ENCODE measurements at places on chromosomes 7 and 10.

DNA sequence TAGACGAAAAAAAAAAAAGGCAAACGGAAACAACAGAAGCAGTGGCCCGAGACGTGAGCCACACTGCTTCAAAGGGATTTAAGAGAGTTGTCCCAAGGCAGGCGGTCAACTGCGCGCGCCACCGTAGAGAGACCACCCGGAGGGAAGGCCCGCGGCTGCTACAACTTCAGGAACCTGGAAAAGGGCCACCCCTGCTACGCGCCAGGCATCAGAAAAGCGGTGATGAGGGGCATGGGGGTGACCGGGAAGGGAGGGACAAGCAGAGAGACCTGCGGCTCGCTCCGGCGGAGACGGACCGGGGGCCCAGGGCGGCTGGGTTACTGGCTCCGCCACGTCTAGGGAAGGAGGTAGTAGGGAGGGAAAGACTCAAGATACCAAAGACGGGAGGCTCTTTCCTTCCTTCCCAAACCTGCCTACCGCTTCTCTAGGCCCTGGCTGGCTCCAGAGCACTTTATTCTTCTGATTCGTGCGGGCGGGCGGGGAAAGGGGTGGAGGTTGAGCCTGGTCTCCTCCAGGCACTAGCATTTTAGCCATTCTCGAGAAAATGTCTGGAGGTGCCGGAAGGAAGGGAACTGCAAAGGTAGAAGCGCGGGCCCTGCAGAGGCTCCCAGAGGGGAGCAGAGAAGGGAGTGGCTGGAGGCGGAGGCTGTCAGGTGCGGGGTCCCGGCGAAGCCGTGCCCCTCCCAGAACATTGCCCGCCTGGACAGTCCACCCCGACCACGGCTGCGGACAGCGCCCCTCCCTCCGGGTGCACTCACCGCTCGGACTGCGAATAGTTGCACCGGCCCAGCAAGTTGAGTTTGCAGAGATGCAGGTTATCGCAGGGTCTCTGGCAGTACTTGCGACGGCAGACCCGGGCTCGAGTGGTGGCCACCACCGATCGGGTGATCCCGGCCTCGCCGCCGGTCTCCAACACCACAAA, 993 bp downstream of the ZC3HAV1 start:
- DNase-seq, result no peak

DNA sequence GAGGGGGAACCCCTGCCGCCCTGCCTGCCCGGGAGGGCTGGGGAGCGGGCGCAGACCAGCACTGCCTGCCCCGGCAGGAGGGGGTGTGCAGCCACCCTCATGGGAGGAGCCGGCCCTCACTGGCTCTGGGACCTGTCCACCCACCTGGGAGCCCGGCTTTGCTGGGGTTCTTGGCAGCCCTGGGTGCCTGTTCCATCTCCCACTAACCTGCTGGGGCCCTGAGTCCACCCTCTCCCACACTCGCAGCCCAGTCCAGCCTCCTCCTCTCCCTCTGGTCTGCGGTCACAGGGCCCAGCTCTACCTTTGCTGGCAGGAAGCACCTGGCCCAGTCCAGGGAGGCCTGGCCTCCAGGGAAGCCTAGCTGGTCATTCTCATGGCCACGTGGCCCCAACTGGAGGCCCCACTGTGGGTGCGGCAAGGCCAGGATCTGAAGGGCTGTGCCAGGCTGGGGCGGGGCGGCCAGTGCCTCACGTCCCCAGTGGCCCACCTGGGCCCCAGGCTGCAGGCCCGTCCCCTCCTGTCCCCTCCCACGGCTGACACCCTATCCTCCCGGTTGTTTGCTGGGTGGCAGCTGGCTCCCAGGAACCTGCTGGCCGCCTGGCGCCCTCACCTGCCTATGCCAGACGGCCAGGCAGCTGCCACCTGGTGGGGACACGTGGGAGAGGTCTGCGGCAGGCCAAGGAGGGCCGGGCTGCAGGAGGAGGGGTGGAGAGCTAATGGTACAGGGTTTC, at the start of gene TMEM184A:
TSS of gene TMEM184A (minus strand) at position 393 of the 731 bp plus-strand sequence. CDS start 721 bp downstream, outside the sequence.
- peak; percentile 70 for DNase-seq

- DNase-seq, result no peak
These were observed 18.5 kb downstream of the BMS1 start for GRCh38 chr10:42801135-42801534.

- DNase-seq, result no peak
These were observed 58.6 kb upstream of the EFCAB10 start for GRCh38 chr7:105639667-105640493.

DNA sequence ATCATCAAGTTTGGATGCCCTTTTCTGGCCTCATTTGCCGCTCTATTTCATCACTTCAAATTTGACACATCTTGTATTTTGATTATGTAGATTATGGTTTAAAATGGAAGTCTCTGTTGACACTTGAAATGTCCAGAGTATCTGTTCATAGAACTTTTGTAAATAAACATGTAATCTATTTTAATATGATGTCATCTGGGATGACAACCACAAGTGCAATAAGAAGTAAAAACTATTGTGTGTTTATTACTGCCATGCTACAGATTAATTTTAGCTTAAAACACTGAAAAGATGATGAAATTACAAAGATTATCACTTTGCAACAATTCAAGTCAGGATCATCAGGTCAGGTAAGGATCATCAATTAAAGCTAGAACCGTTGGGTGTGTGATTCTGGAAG, 30.0 kb downstream of the CYP2C8 start:
- DNase-seq, result no peak

GRCh38 chr7:87152897-87153641, 816 bp downstream of the DMTF1 start:
- peak; percentile 14 for DNase-seq

- no peak for DNase-seq
These were observed 182.6 kb downstream of the TCF7L2 start for GRCh38 chr10:113132591-113133121.

DNA sequence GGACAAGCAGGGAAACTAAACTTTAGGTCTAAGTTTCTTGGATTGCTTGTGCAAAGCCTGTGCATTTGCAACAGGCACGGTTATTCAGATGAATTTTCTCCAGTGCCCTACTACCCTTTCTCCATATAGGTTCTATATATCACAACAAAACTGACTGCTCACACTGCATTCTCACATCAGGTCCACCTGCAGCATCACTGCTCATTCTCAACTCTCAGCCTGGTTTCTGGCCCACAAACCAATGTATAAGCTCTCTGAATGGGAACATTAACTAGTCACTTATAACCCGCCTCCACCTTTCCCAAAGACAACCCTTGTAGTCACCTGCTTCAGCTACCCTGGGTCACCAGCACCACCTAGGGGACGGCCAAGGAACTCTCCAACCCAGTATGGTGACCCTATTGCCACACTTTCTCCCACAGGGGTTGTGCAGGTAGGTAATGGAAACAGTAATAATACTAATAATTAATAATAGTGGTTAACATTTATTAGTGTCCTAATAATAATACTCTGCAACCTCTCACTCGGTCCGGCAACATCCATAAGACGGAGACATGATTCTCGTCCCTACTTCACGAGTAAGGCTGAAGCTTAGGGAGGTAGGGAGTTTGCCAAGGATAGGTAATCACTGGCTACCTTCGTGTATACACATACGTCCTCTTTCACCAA, 97.3 kb downstream of the CLEC2L start:
- DNase-seq, result peak; percentile 33

GRCh38 chr10:77550378-77550777, 87.2 kb downstream of the KCNMA1 start:
- no peak for DNase-seq

DNA sequence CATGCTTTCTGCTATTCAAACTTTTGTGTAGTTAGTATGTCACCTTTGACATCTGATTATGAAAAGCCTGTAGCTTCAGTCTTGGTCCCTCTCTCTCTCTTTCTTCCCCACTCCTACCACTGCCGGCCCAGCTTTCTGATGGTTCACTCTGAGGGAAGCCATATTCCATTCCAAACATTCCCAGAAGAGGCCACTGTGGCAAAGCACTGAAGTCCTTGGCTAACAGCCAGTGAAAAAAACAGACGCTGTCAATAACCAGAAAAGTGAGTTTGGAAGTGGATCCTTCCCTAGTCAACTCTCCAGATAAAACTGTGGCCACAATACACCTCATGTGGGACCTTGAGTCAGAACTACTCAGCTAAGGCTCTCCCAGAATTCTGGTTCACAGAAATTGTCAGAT, 950.7 kb upstream of the PHF14 start:
- DNase-seq, result no peak

DNA sequence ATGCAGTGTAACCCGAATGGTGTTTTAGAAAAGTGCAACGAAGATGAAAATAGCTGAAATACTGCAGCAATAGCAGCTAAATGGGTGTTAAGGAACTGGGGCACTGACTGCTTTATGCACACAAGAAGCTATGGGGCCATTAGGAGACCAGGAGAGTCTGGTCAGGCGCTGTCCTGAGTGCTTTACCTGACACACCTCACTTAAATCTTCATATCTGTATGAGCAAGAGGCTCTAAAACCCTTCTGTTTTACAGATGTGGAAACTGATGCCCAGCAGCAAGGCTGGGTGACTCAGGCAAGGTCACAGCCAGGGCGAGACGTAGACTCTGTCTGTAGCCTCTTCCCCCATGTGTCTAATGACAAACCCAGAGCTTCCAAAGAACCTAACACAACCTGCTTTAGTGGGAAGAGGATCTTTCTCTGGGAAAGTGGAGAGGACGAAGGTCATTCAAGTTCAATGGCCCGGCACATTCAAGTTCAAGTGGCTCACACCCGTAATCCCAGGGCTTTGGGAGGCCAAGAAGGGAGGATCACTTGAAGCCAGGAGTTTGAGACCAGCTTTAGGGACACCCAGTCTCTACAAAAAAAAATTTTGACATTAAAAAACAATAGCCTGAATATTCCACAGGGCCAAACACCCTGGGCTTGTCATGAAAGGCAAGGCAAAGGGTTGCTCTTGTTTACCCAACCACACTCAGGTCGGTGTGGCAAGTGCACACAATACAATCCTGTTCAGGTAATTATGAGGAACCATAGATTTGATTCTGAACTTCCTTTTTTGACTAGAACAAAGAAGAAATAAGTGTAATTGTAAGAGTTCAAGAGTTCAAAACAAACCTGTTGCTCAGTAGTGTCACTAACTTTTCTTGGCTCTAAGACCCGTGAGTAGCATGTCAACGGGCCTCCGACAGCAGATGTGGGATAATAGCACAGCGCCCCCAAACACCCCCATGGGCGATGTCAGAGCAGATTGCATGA, 53.7 kb upstream of the KLF6 start:
- DNase-seq, result no peak

- DNase-seq, result no peak
These were observed 143.2 kb upstream of the C7orf33 start for GRCh38 chr7:148447221-148447849.

DNA sequence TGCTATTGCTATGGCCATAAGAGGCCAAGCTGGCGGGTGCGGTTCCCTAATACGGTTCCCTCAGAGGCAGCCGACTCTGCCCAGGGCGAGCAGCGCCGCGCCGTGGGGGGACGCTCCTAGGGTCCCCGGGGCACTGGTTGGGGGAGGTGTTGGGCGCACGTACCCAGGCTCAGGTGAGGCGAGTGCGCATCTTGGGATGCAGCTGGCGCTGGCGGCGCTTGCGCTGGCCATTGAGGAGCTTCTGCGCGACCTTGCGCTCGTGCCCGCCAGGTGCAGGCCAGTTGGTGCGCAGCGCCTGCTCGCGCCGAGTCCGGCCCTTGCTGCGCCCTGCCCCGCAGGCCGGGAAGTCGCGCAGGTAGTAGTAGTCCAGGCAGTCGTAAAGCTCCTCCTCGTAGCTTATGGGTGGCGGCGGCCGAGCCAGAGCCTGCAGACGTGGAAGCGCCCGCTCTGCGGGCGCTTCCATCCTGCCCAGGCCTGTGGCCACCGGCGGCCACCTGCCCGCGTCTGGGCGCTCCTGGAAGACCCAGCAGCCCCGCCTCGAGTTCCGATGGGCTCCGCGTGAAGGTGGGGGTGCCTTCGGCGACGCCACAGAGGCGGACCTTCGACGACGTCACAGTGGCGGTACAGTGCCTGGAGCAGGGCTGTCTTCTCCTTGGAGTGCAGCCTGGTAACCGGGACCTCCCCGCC, at the start of gene NUPR2:
TSS of gene NUPR2 (minus strand) at position 566 of the 687 bp plus-strand sequence. CDS start at position 463, 103 bp downstream.
- no peak for DNase-seq

GRCh38 chr7:68730964-68731363, 867.3 kb upstream of the AUTS2 start:
- DNase-seq, result no peak

DNA sequence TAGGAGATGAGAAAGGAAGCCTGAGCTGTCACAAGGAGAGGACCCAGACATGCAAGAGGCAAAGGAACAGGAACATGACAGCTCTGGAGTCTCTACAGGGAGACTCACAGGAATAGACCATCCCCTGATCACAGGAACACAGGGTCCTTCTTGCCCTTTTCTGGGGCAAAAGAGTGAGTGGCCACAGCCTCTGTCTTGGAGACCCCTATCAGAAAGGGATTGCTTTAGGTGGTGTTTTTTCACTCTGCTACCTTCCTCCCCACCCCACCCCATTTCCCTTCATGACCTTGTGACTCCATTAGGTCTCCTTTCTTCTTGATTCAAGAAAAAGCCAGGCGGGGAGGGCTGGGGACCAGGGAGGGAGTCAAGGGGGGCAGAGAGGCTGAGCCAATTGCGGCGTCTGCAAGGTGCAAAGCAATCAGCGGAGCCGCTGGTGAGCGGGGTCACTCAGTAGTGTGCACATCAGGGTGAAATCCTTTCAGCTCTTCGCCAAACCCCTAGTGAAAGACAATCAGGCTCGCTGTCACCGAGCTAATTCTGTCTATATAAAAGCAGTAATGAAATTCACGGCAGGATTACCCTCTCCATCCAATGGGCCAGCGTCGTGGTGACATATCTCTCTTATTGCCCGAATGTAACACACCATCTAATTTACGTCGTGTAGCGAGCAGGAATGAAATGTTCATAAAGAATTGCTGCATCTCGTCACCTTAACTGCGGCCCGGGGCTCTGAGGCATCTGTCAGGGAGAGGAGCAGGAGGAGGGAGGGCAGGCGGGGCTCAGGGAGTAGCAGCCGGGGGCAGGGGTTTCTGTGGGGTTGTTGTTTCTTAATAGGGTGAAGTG, 31.5 kb upstream of the BTRC start:
- DNase-seq, result no peak

- DNase-seq, result peak; percentile 38
These were observed 27.3 kb upstream of the IFRD1 start for GRCh38 chr7:112422842-112423496.

DNA sequence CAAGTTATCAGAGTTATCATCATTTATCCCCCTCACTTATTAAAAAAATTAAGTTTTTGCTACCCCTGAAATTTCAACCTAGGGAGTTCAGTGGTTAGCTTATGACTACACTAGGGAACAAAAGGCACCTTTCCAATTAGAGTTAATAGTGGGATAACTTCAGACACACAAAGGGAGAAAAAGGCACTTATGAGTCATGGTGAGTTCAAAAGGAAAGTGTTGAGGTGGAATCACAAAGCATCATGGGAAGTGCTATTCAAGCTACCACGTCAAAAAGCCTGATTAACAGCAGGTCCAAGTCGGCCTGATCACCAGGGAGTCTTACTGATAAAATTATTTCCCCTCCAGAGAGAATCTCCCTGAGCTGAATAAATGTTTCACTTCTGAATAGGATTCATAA, 165.7 kb downstream of the C7orf25 start:
- DNase-seq, result no peak

Data from NCI-H1694 treated with DMSO at 0.1 percent for 48 hours (cell line).